ENCODE measurements at places on chromosomes 2 and 18.

- DNase-seq, result peak; percentile 95
Measured at GRCh38 chr18:44130376-44130942, 550.2 kb upstream of the SETBP1 start.

- DNase-seq, result no peak
Measured at GRCh38 chr2:146814971-146815370, 1029.9 kb upstream of the ACVR2A start.

- DNase-seq, result no peak
Measured at GRCh38 chr2:30666266-30666874, 140.9 kb downstream of the CAPN13 start.

DNA sequence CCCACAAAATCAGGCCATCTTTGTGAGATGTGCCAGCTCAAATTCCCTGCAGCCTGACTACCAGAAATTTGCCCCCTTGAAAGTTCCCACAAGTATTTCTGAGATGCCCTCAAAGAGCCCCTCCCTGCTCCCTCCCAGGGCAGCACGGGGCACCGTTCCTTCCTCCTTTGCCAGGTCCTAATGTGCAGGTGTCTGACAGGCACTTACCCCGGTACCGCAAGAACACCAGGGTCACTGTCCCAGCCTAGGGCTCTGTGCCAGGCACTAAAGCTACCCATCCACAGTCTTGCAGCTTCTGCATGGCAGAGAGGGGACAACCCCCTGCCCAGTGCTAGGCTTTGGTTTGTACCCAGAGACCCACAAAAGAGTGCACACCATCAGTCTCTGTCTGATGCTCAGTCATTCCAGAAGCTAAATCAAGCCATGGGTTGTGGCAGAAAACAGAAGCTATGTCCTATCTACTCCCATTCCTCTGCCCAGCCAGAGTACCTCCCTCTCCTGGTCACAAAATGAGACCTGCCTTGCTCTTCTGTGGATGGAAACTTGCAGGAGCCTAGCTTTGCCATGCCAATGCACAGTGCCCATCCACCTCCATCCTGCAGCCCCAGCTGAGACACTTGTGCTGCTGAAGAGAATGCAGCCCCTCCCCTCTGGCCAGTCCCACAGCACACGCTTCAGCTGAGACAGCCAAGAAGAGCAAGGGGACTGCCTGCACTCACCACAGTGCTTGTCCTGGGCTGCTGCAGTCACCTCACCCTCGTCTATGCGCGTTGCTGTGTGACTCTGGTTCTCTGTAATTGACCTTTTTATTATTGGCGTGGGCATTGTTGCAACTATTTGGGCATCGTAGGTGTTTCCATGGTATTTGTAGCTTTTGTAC lies 48.7 kb downstream of the INPP5D start:
- no peak for DNase-seq

- DNase-seq, result no peak
Measured at GRCh38 chr2:228681426-228681825, 499.9 kb upstream of the SPHKAP start.

DNA sequence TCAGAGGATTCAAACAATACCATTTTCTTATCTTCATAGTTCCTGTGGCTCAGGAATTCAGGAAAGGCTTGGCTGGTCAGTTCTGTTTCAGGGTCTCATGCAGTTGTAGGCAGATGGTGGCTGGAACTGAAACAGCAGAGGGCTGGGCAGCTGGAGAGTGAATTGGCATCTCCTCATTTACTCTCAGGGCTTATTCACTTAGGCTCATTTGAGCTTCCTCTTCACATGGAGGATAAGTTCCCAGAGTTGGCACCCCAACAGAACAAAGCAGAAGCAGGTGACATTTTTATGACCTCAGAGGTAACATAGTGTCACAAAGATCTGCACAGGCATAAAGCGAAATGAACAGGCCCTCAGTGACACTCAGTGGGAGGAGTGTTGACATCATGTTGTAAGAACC lies 66.1 kb downstream of the RBBP8 start:
- DNase-seq, result no peak

DNA sequence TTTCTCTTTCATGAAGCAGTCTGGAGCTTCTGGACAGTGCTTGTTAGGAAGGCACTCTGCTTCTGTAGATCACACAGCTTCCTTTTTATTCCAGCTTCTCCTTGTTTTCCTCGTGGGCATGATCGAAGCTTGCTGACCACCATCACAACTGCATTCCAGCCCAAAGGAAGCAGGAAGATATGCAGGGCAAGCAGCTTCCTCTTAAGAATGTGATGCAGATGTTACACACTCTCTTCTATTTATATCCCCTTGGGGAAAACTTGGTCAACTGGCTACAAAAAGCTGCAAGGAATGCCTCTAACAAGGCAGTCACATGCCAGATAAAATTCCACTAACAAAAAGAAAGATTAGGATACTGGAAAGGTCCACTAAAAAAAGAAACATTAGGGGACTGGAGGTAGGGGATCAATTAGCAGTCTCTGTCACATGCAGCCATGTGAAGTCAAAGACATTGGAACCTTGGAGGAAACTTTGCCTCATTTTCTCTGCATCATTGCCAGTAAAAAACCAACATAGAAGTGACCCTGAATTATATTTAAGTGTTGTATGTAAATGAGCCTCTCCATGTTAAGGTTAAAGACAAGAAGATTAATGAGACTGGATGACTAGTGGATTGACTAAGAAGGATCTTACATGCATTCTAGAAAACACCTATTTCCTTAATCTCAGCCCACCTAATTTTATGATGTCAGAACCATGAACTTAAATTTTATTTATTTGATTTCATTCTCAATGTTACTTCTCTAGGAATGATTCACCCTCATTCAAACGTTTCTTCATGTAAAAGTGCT lies 98.3 kb downstream of the NAB1 start:
- DNase-seq, result no peak

DNA sequence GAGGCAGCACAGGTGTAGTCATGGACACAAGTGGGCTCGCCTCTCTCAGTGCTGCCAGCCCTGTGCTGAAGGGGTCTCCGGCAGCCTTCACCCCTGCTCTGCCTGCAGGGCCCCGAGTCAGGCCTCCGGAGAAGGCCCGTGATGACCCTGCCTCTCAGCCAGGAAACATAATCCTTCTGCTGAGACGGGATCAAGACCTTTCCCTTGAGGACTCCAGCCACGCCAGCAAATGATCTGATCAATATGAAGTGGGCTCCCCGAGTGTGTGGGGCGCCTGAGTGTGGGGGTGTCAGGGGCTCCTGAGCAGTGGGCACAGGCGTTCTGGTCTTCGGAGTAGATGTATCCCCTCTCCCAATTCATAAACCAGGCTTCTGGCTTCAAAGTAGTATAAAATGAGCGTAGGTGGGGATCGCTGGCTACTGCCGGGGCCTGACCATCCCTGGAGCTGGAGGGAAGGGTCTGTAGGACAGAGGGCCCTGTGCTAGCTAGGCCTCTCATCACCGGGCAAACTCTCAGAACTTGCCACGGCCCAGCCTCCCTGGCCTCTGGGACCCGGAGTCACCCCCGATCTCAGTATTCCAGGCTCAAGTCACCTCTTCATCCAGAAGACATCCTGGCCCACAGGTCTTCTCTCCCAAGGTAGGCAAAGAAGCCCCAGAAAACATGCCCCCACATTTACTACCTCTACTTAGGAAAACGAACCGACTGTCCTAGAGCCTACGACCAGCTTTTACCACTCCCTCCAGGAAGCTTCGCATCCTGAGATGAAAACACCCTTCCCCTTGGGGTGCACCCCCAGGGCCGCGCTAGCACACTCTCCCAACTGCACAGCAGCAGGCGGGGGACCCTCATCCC lies 33.6 kb downstream of the CRACDL start:
- DNase-seq, result no peak

DNA sequence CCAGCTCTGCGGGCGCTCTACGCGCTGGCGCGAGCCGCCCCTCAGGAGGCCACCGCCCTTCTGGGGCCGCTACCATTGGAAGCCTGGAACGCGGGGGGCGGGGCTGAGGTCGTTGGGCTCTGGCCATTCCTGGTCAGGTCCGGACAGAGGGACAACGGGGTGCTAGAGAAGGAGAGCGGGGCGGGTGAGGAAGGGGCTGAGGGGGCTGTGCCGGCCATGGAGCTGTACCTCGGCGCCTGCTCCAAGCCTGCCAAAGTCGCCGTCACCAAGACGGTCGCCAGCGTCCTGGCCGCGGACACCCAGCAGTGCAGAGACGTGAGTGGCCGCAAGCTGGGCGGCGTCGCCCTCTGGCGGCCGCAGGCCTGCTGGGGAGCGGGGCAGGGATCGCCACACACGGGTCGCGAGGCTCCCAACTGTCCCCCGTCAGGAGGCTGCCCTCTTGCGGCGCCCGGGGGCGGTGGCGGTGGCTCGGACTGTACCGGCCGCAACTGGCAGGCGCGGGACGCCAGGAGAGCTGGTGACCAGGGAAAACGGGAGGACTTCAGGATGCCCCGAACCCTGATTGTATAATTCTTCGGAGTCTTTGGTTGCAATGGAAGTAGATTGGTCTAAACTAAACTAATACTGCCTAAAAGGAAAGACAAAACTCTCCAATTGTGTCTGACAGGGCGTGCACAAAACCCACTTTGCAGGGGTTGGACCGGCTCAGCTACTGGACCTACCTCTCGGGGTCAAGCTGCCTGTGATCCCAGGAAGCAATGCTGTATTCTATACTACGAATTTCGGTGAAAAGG lies at the start of gene FSIP2:
TSS of gene FSIP2 (plus strand) at position 126 of the 794 bp plus-strand sequence. CDS start at position 217, 91 bp downstream.
- no peak for DNase-seq

DNA sequence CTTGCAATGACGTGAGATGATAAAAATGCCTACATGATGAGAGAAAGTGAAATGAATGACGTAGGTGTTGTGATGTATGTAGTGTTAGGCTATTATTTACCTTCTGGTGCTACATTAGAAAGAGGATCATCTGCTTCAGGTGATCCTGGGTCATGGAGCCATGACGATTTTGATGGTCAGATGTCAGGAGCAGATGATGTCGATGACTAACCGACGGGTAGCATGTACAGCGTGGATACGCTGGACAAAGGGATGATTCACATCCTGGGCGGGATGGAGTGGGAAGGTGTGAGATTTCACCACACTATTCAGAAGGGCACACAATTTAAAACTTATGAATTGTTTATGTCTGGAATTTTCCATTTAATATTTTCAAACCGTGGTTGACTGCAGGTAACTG lies 43.5 kb upstream of the ACVR1C start:
- no peak for DNase-seq

DNA sequence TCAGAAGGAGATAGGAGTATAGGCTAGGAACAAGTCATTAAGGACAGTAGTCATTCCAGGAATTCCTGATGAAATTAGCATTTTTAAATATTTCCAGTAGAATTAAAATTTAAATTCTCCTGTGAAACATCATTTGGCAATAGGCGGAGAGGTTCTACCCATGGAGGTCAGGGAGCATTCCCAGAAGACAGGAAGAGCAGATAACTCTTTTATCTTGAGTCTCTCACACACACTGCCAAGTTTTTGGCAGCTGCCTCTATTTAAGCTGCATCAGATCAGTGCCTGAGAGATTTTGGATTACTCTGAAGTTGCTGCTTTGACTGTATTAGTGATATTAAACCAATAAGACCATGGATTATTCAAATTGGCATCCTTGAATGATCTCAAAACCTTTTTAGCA lies 714.7 kb downstream of the EPHA4 start:
- no peak for DNase-seq

DNA sequence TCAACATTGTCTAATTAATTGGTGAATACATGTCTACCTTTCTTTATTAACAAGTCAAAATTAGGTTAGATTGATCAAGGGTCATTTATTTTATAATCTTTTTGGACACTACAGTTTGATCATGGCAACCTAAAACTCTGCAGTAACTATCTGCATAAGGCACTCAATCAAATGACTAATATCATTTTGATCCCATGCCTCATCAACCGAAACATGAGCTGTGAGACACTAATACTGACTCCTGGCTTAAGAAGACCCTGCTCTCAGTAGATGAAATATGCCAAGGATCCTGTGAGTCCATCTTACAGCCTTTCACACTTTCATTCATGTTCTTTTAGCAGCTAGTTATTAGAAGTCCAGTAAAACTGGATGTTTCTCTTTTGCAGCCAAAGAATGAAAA lies 169.4 kb upstream of the CAVIN2 start:
- DNase-seq, result no peak

DNA sequence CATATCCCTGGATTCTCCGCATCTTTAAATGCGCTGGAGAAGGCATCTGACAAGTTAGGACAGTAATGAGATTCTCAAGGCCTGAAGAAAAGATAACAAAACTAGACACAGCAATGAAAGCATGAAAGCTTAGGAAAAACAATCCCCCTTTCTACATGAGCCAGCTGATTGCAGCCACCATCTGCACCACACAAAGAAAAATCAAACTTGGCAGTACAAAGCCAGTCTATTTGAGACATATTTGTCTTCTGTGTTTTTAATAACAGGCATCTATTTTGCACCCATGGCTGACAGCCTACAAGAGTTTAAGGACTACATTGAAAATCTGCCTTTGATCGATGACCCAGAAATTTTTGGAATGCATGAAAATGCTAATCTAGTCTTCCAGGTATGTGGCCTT lies 83.6 kb downstream of the TRABD2A start:
- no peak for DNase-seq

GRCh38 chr2:73998451-73998850 lies 13.7 kb downstream of the TET3 start:
- no peak for DNase-seq

- no peak for DNase-seq
Measured at GRCh38 chr18:8758466-8758865, 53.1 kb downstream of the MTCL1 start.

DNA sequence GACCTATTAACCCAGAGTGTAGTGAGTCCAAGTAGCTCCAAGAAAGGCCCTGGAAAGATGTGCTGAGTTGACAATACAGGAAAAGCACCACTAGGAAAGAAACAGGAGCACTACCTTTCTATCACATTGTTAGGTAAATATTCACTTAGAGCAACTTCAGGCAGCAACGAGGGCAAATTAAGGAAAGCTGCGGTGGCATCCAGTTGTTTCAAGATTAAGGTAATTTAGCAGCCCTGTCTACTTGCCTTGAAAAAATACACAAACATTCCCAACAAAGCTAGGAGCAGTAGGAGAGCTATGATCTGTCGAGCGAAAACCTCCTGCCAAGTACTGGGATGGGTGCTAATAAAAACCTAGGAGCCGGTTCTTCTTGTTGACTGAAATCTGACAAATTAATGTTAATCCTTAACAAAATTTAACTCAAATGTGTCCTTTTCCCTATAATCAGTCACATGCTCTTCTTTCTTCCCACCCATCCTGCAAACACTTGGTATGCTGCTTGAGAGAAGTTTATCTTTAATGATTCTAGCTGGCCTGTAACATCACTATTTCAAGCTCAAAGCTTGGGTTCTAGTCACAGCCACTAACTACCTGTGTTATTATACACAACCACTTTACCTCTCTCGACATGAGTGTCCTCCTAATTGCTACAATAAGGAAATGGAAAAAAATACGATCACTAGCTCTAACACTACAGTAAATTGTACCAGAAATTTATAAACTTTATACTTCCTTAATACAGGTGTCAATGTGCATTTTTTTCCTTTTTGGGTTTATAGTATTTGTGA lies 2.0 kb downstream of the ACAA2 start:
- DNase-seq, result peak; percentile 26

Measured in NCI-H1092 treated with DMSO at 0.1 percent for 48 hours (cell line).